ENCODE measurements at places on chromosomes 6 and 20.
A peak's percentile ranks its signal among the peaks of the same experiment; 100 is the strongest.

DNA sequence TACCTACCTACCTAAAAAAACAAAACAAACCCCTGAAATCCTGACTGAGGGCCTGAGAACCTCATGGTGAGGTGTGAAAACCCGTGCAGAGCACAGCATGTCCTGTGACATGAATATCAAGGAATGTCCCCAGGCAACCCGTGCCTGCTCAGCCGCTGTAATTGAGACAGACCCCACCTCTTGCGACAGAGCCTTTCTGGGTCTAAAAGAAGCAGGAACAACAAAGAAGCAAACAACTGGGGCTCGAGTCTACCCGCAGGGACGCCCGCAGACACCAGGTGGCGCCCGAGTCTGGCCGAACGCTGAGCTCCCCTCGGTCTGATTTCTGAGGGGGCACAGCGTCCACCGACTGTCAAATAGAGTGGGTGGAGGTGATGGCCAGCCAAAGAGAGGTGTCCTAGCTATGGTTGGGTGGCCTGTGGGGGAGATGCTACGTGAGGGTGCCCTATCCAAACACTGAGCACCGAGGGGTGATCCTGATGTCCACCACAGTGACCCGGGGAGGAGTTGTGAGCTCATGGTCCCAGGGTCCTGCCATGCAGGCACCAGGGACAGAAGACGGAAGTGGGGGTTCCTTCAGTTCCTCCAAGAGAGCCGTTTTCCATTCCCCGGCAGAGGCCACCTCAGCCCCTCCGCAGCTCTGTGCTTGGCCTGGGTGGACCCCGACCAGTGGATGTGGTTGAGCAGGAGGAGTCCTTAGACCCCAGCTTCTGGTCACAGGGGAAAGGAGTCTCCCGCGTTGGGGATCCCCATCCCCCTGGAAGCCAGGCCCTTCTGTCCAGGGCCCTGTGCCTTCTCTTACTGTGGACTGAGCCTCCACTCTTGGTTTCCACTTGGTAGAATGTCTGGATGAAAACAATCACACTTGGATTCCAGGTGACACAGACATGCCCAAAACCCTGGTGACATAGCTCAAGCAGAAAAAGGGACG is 268.2 kb downstream of the CDC5L start:
- peak; percentile 51 for DNase-seq

- DNase-seq: no peak
These were observed 9.1 kb upstream of the SLC22A16 start for GRCh38 chr6:110485491-110485890.

DNA sequence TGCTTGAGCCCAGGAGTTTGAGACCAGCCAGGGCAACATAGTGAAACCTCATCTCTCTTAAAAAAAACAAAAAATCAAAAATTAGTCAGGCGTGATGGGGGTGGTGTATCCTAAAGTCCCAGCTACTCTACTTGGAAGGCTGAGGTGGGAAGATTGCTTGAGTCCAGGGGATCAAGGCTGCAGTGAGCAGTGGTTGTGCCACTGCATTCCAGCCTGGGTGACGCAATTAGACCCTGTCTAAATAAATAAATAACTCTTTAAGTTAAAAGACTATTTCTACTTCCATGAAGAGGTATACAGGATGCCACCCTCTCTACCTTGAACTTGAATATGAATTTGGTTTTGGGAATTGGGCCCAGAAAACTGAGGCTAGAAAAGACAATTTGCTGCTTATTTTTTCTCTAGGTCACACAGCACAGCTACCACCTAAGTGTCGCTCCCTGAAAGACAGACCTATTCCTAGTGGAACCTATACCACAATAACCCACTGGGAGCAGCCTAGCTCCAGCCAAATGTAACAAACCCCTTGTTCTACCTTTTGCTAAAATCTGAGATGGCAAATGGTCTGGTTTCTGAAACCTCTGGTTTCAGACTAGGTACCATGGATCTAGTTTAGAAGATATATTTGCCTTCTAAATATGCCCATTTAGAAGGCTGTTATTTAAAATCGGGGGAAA is 35.2 kb downstream of the HMGCLL1 start:
- DNase-seq: no peak

GRCh38 chr6:21115111-21115510 is 478.4 kb upstream of the SOX4 start:
- DNase-seq: no peak

GRCh38 chr6:35035481-35036030 is 105.6 kb downstream of the TCP11 start:
- DNase-seq: no peak

All from SW 1271 (cell line).